Activated effector memory CD4-positive, alpha-beta T cell treated with anti-CD3 and anti-CD28 coated beads, Interleukin-2, amount 50 U/mL, for 16 hours (primary cell): ENCODE measurements at places on chromosomes 11 and 22.

DNA sequence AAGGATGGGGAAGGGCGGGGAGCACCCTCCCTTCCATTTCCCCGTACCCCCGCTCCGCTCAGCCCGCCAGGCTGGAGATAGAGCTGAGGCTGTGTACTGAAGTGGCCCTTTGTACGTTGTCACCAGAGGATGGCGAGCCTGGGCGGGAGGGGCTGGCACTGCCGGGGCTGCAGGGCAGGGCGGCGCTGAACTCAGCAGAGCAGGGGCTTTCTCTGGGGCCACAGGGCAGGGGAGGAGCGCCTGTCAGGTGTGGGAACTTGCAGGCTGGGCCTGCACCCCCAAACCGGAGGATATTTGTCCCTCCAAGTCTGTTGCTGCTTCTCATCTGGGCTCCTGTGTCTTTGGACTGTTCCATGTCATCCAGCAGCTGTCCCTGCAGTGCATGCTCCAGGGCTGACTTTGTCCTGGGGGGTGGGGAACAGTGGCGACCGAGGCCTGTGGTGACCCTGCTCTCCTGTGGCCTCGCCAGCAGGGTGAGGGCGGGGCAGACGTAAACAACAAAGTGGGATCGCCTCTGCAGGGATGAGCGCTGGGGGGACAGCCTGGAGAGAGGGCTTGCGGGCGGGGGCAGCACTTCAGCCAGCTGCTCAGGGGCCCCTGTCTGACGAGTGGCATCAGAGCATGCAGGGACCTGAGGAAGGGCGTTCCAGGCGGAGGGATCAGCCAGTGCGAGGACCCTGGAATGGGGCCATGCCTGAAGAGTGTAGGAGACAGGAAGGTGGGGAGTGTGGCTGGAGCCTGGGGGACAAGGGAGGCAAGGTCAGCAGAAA is 13.1 kb downstream of the MGAT3 start:
- no peak for DNase-seq

- no peak for DNase-seq
Observed at GRCh38 chr11:19164230-19164855, 37.4 kb downstream of the CSRP3 start.

DNA sequence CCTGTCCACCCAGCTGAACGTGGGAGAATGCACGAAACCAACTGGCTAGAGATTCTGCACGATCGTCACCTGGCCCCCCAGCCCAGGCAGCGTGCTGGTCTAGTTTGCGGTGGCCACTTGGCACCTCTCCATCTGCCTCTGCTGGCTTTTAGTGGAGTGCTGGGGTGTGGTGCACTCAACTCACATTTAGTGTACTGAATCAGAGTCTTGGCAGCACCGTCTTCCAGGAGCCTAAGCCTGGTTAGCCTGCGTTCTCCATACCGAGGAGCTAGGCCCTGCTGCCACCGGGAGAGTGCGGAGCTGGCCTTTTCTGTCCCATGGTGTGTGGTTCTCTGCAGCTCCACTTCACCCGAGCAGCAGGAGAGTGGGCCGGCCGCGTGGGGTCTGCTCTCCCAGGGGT is 2.8 kb downstream of the MRPL23 start:
- DNase-seq, result no peak

DNA sequence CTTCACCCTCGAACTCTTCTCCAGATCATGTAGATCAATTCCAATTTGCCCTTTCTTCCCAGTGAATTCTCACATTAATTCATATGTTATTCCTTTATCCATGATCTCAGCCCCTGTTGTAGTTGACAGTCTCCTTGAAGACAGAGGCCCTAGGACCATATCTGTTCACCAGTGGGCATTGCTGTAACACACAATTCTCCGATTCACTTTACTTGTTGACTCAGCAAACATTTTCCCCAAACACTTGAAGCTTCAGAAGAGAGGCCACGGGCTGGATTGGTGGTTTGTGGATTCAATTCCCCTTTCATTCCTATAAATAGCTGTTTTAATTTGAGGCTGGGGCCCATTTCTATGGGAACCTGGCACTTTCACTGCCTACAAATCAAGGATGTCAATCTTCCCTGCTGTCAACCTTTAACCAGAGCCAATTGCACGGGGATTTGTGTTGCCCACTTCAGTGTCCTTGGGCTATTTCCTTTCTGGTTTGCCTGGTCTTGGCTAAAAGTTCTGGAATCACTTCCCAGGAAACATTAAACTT is 393.0 kb upstream of the KIRREL3 start:
- no peak for DNase-seq

DNA sequence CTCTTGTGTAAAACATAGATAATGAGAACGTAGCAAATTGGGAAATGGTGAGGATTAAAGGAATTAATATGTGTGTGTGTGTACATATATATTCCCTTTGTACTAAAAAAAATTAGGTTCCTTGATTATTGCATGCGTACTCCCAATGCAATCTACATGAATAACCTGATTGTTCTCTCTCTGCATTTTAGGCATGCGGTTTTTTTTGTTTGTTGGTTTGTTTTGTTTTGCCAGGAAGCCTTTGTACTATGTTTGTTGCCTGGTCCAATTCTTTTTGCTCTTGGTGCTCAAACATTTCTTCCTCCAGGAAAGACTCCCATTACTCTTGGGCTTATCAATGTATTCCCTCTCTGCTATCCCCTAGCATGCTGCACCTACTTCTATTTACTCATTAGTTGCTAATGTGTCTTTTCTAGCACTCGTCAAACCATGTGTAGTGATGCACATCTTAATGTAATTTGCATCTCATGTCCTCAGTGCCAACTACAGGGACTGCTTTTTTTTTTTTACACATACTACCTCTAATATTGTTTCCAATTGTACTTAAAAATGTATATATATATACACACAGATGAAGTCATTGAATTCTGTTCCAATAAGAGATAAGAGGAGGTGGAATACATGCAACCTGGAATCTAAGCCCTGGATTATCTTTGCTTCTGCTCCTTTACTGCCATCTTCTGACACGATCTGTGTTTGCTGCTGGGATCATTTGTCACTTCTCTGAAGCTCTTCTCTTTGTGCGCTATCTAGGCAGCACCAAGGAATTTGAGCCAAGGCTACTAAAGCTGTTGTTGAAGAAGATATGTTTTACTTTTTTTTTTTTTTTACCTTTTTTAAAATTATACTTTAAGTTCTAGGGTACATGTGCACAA is 197.2 kb upstream of the ANO3 start:
- no peak for DNase-seq

GRCh38 chr11:2133241-2134021 is 5.8 kb downstream of the IGF2 start:
- no peak for DNase-seq
